ENCODE measurements at places on chromosomes 16 and 17.

DNA sequence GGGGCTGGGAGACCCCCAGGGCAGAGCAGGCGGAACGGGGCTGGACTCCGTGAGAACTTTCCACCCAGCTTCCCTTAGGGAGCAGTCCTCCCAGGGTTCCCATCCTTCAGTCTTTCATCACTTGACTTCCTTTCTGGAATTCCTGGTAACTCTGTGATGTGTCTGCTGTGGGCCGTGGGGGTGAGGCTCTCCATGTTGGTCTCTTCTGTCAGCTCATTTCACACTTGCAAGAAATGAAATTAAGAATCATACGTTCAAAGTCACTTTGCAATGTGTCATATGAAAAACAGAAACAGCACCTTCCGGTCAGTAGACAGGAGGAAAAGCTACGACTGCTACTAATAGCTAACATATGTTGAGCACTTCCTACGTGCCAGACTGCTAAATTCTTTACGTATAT lies 5.4 kb upstream of the BBS2 start:
- DNase-seq, result no peak

DNA sequence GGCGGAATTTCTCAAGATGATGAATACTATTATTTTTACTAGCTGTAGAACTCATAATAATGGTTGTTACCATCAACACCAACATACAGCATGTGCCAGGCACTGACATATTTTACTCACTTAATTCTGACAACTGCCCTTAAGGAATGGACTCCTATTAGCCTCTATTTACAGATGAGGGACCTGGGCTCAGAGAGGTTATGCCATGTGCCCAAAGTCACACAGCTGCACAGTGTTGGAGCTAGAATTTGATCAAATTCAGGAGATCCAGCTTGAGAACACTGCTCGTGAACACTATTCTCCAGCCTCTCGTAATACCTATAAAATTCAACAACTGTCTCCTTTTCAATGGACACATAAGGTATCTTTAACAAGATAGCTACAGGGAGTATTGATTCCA lies 97.2 kb downstream of the XYLT1 start:
- DNase-seq, result no peak

DNA sequence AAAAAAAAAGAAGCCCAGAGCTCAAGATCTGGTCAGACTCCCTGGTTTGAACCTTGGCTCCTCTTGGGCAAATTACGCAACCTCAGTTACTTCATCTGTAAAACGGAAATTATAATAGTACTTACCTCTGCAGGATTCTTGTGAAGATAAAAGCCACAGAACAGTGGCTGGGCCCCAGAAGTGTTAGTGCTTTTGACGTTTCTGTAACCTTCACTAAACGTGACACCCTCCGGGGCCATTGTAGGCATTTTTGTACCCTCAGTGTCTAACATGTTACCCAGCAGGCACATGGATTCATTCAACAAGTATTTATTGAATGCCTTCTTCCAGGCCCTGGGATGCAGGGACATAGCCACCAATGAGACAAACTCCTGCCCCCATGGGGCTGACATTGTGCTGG lies 58.0 kb downstream of the PITPNC1 start:
- peak; percentile 82 for DNase-seq

DNA sequence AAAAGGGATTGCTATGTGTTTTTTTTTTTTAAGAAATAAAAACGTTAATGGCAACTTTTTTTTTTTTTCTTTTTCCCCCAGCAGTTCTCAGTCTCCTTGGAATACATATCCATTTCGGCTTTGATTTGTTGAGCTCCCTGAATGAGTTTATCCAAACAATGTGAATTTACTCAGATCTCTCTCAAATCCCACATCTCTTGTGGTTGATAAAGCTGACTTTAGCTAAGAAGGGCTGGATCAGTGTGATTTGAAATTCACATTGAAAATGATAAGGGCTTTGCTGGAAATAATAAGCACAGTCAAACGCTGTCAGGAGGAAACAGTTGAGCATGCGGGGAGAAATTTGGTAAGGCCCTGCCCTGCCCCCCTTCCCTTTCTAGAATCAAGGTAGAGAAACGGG lies 74.1 kb upstream of the IRX3 start:
- no peak for DNase-seq

DNA sequence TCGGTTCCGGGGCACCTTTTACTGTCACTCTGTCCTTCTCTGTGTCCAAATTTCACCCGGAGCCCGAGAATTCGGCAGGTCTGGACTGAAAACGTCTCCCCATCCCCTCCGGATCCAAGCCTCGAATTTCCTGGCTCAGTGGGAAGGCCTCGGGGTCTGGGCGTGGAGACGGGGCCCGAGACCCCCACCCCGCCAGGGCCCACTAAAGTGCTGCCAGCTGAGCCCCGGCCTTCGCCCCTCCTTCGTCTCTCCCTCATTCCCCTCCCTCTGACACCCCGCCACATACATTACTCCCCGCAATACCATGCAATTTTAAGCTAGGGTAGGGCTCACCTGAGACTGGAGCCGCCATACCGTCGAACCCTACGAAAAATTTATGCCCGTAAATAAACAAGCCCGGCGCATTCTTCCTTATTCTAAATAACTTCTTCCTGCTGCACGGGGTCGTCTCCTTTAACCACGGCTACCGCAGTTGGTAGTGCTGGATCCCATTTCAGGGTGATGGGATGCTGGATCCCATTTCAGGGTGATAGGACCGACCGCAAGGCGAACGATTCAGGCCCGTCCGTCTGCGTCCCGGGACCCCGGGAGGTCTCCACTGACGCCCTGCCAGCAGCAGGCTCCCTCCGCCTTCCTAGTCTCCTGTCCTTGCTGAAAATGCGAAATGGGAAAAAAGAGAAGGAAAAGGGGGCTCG lies 4.4 kb upstream of the OR1F1 start:
- DNase-seq, result no peak

- DNase-seq, result no peak
Observed at GRCh38 chr16:17313085-17313611, 157.6 kb downstream of the XYLT1 start.

DNA sequence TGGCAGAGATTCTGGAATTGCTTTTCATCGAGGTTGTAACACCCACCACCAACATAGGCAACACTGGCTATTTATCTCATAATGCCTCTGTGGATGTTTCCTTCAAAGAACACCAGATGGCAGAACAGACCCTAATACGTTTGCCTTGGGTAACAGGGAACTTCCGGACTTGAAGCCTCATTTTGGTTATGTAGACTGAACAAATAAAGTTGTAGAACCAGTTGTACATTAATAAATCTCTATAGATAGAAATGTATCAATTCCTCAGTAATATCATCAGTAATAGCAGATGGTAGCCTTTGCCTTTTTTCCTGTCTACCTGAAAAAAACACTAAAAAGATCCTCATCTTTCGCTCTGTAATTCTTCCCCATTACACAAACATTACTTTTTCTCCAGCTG lies 25.9 kb upstream of the APOH start:
- peak; percentile 28 for DNase-seq

- no peak for DNase-seq
Observed at GRCh38 chr17:27585792-27586191, 45.2 kb upstream of the LGALS9 start.

GRCh38 chr17:2214047-2214928 lies 89.3 kb downstream of the SMG6 start:
- DNase-seq, result peak; percentile 51

DNA sequence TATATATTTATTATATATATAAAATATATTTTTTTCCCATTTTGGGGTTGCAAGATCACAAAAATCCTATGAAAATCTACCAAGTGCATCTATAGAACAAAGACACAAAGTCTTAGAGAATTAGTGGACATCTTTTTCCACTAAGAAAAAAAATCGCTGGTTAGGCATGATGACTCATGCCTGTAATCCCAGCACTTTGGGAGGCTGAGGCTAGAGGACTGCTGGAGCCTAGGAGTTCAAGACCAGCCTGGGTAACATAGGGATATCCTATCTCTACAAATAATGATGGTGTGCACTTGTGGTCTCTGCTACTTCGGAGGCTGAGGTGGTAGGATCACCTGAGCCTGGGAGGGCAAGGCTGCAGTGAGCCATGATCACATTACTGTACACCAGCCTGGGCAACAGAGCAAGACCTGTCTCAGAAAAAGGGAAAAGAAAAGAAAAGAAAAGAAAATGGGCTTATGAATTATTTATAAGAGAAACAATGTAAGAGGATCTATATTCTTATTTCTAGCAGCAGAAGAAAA lies 185.1 kb upstream of the PSMD7 start:
- DNase-seq, result no peak

DNA sequence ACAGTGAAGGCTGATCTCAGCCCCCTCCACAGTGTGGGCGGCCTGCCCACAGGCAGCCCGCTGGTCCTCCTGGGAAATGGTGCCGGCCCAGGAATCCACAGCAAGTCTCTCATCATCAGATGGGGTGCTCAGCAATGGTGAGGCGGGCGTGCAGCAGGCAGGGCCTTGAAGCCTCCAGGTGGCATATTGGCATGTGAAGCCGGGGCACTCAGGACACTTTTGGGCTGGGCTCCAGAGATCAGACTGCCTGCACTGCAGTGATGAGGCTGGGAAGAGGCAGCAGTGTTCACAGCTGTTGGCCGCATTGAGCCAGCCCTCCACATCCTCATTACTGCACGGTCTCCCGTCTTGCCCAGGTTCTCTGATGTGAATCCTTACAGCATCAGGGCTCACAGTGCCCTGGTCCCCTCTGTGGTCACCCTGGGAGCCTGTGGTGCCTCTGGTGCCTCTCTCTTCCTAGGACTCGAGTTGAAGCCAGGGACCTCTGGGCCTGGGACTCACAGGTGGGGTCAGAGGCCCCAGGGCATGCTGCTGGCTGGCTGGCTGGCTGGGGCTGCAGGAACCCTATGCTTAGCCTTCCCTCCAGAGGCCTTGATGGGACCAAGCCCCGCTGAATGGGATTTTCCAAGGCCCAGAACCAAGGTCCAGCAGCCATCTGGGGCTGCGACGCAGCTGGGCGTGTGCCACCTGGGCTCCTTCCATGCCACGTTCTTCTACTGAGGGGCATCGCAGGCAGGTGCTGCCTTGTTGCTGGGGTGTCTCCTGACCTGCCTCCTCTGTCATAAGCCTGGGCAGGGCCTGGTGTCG lies 48.6 kb downstream of the TNFRSF13B start:
- peak; percentile 7 for DNase-seq

DNA sequence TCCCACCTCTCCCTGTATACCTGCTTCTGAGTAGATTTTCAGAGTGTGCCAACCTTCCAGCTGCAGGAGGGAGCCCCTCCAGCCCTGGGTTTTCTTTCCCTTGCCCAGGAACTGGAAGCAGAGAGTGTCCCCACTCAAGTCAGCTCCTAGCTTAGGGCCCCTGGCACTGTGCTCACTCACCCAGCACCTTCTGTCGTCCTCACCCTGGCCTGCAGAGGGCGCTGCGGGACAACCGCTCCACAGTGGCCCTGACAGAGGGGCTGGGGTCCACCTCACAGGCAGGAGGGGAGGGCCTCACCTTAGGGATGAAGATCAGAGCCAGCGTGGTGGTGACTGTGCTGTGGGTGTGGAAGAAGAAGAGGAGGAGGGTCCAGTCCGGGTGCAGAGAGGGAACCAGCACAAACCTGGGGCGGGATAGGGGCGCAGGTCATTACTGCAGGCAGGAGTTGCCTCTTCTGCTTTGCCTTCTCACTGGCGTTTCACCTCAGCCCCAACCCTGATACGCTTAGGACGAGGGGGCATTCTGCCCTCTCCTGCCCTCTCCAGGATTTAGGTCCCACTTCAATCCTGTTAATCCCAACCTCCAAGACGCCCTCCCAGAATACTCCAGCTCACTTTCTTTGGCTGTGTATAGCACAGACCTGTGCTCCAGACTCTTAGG lies 10.0 kb downstream of the GPR179 start:
- DNase-seq, result peak; percentile 72

- no peak for DNase-seq
Observed at GRCh38 chr17:30565073-30565935, 88.1 kb downstream of the GOSR1 start.

DNA sequence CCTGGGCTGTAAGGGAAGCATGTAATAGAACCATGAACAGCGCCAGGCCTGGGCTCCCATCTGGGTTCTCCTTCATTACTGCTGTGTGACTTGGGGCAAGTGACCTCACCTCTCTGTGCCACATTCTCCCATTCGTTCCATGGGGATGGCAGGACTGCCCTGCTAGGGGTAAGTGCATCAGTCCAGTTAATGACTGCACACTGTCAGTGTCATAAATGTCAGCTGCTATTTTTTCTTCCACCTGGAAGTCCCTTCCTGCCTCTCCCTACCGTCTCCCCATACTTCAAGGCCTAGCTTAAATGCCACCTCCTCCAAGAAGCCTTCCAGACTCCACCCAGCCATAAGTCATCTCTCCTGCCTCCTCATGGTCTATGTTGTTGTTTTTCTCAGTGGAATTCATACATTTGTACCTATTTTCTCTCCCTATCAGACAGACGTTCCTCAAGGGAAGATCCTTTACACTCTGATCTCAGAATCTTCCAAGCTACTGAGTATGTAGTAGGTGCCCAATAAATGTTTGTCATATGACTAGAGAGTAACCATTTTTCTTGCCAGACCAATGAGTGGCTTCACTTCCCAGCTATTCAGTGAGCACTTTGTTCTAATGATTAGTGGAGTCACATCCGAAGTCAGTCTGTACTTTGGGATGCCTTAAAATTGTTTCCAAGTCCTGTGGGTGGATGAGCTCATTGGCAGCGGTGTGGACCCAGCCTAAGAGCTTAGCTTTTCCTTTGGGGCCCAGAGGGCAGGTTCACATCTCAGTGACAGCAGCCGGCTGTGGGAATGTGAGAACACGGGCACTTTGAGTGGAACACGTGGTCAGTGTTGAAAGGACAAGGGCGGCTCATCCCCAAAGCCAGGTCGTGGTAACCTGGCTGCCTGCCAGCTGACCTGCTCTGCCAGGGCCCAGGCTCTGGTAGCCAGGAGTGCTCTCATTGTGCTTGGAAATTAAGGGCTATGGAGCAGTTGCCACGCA lies 147.5 kb upstream of the GSE1 start:
- DNase-seq, result no peak

DNA sequence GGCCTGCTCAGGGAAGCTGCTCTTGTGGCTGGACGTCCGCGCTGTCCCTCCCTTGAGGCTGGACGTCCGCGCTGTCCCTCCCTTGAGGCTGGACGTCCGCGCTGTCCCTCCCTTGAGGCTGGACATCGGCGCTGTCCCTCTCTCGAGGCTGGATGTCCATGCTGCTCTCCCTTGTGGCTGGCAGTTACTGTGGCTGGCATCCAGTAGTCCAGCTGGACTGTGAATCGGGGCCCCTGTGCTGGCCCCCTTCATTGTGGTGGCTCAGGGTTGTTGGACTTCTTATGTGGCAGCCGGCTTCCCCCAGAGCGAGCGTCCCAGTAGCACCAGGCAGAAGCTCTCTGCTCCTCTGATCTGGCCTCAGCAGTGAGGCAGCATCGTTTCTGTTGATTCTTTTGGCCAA lies 141.5 kb downstream of the IRF8 start:
- DNase-seq, result no peak

- DNase-seq, result no peak
Observed at GRCh38 chr17:56815711-56816110, 18.0 kb downstream of the C17orf67 start.

All from activated CD4-positive, alpha-beta memory T cell treated with anti-CD3 and anti-CD28 coated beads for 36 hours (primary cell).